Activated CD4-positive, alpha-beta T cell treated with anti-CD3 and anti-CD28 coated beads for 1 hour (primary cell): ENCODE measurements at places on chromosomes 6 and 20.
A peak's percentile ranks its signal among the peaks of the same experiment; 100 is the strongest.

DNA sequence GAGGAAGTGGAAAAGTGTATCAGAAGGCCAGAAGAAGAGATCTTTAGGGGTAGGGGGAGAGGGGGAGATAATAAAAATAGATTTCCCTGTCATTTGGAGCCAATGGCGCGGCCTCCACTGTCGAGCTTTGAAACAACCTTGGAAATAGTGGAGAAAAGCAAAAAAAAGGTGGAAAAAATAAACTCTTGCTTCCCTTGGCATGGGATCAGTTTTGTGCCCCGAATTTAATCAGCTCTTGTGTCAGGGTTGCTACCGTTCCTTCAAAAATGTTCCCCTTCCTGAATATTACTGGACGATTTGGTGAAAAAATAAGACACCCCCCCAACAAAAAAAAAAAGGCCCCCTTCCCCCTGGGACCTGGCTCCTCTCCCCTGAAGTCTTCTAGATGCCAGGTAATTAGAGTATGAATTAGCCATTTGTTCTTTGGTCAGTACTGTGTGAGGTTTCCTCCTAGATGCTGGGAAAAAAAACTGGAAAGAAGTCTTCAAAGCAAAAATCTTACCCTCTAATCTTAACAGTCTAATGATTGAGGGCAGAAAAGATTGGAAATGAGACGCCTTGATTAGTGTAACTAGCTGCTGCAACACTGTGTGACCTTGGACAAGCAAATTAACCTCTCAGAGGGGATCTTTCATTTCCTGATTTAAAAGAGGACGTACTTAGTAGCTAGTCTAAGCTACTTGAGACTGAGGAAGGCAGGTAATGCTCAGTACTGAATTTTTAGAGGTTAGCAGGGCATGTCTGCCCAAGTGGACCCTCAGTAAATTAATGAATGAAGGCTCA is 872 bp upstream of the RBM39 start:
- DNase-seq, result no peak

DNA sequence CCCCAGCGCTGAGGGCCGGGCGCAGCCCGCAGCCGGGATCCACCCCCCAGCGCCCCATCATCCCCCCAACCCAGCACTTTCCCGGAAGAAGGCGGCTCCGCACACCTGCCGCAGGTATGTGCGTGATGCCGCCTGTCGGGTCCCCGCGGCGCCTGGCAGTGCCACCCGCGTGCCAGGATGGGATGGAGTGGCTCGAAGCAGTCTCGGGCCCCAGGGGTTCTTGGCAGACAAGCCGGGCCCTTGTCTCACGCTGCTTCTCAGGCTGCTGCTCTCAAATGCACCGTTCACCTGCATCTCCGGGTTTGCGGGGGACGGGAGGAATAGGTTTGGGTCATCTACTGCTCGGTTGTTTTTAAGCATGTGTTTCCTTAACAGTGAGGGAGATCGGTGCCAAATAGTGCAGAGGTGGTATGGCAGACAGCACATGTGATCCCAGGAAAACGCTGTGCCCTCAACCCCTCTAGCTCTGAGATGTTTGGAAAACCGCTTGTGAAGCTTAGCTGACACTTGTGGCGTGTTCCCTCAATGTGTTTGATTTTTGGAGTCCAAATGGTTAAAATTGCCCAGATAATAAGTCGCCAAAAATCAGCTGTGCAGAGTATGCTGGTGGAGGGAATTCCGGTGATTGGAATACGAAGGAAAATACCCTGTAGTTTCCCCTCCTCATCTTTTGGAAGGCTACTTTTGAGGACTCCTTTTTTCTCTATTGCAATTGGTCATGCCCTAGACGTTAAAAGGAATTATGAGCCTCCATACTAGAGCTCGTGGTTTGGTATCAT is 926 bp downstream of the MYLIP start:
- peak; percentile 27 for DNase-seq

DNA sequence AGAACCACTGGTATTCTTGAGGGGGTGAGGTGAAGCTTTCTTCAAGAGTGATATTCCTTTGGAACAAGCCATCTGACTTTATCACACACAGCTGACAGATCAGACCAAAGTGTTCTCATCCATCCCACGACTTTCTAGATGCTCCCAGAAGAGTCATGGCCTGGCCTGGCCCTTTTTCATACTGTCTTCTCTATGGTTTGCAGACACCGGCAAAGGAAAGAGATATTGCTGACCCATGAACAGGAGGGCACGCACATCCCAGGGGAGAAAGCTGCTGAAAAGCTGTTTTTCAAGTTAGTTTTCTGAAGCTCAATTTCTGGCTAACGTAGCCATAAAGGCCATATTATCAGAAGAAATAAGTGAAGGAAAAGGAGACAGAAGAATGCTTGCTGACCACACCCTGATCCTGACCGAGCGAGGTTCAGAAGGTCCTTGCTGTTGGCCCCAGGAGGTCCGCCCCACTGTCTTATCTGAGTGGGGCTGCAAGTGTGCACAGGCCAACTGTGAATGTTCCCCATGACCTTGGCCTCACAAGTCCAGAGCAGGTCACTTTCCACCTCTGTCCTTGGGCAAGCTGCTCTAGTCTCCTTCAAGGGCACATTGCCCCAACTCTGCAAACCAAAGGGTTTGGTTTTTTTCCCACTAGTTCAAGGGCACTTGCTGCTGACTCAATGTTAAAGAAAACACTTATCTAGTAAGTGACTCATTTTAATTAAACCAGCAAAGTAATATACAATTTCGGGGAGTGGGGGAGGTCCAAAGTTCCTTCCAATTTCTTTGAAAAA is 2.0 kb downstream of the ACSS1 start:
- DNase-seq, result no peak

- DNase-seq, result no peak
These were observed 192.2 kb downstream of the FARS2 start for GRCh38 chr6:5453546-5453945.

DNA sequence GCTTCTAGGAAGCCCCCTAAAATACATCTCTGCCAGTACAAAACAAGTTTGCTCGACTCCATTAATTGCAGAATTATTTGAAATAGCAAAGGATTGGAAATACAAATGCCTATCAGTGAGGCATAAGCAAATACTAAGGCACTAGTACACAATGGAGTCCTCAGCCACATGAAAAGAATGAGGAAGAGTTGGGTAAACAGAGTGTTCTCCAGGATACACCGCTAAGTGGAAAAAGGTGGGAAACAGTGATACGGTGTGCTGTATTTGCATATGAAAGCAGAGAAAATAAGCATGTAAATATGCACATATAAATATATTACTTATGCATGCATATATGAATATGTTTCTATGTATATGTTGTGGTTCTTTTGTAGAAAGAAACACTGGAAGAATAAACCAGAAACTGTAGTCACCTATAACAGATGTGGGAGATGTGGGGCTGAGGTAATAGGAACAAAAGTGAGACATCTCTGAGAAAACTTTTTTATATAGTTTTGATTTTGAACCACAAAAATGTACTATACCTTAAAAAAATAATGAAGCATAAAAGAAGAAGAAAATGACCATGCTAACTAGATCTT is 143.4 kb upstream of the MYLIP start:
- no peak for DNase-seq

DNA sequence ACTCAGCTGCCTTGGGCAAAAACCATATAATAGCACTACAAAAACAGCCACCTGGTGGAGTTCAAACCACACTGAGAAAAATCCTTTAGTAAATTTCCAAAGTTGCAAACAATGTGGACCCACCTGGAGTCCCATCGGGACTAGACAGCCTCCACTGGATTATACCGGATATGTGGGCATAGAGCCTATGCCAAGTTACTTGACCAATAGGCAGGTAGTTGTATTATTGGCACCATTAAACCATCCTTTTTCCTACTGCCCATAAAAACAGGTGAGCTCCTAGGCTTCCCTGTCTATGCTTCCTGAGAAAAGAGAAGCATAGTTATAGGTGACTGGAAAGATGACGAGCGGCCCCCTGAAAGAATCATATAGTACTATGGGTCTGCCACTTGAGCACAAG is 51.7 kb upstream of the ADGRF4 start:
- DNase-seq, result no peak

GRCh38 chr20:34560141-34560523 is 1.6 kb downstream of the MAP1LC3A start:
- DNase-seq, result no peak

DNA sequence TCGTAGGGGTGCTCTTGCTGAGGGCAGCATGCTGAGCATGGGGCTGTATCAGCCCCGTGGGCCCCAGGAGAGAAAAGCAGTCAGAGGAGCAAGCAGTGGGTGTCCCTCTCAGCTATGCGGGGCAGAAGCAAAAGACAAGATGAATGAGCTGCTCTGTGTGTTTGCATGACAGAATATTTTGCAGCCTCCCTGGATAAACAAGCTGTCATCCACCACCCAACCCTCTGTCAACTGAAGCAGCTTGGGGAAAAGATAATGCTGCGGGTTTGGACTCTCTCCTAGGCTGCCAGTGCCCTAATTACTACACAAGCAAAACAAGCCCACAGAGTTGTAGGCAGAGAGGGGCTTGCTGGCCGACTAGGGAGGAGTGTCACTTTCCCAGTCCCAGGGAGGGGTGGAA is 82.3 kb upstream of the PTPRT start:
- DNase-seq, result no peak

DNA sequence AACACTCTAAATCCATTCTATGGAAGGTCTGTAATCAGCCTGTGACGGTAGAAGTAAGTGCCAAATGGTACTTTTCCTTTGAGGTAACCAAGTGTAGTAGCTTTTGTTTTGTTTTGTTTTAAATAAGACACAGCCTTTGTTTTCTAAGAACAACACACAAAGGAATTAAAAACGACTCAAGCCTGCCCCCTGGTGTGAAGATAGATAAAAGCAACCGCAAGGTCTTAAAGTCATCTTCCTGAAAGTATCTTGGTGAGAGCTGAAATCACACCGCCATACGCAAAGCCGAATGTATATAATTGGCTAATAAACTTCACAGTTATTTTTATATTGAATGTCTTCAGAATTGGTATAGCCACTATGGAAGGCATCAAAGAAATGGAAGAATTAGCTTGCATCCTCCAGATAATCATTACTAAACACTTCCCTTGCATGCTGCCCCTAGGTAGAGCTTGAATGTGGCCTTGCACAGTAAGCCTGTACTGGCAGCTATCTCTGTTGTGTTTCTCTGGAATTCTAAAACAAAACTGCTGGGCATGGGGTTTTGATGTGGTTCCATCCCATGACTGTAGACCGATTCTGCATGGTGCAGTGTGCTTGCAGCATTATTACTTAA is 95.6 kb downstream of the LAMP5 start:
- DNase-seq, result no peak

GRCh38 chr6:121830736-121831135 is 395.3 kb downstream of the GJA1 start:
- DNase-seq, result no peak

GRCh38 chr6:148653138-148653776 is 93.6 kb upstream of the UST start:
- DNase-seq, result no peak

- no peak for DNase-seq
These were observed 195.8 kb downstream of the ZFAND3 start for GRCh38 chr6:38015341-38015740.

DNA sequence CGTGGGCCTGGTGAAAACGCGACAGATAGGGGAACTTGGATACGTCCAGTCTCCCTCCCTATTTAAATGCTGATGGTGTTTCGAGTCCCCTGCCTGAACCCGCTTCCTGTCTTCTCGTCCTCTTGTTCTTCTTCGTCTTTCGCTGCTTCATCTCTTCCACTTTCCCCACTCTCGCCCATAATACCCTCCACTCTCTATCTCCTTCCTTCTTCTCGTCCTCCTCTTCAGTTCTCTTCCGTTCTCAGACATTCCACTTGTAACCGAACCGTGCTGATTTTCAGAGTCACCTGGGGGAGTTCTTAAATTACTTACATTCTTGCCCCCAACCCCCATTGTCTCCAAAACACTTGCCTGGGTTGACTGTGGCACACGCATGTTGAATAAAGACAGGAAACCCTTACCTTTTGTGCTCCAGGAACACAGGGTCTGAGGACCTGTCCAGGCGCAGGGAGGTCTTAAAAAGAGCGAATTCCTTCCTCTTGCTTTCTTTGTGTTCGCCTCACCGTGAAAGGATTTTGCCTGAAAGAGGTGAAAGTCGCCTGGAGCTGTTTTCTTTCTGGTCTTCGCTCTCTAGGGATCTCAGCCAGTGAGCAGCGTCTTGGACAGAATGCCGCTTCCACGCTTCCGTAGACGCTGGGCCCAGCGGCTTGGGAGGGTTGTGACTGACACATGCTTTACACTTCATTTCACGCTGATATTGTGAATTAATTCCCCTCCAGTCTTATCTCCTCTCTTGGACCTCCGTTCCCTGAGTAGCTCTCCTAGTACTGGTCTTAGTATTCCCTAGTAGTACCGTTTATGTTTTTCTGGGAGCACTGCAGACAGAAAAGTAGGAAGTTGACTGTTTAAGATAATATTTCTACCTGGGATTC is 184.0 kb downstream of the GPX5 start:
- DNase-seq, result no peak

DNA sequence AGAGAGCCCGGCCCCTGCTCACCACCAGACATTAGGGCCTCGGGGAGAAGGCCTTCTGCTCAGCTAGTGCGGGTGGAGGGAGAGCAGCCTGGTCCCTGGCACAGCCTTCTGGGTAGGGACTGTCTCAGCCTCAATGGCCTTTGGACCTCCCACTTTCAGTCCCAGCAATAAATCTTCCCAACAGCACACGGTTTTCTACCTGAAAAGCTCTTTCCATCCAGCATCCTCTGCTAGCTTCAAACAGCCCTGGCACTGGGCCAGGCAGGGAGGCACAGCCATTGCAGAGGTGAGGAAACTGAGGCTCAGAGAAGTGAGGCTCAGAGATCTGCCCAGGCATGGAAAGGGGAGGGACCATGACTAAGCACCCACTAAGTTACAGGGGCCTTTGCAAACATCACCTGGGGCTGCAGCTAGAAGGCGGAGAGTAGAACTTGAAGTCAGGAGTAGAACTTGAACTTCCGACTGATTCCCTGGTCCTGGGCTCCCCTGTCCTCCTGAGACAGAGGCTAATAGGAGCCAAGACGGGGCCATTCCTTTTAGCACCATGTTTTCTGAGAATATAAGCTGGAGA is 43.9 kb upstream of the NOL4L start:
- DNase-seq, result no peak

GRCh38 chr6:43009124-43009523 is 4.6 kb downstream of the MEA1 start:
- DNase-seq, result peak; percentile 19

- DNase-seq, result no peak
These were observed 404.9 kb upstream of the SOX4 start for GRCh38 chr6:21188505-21189223.

DNA sequence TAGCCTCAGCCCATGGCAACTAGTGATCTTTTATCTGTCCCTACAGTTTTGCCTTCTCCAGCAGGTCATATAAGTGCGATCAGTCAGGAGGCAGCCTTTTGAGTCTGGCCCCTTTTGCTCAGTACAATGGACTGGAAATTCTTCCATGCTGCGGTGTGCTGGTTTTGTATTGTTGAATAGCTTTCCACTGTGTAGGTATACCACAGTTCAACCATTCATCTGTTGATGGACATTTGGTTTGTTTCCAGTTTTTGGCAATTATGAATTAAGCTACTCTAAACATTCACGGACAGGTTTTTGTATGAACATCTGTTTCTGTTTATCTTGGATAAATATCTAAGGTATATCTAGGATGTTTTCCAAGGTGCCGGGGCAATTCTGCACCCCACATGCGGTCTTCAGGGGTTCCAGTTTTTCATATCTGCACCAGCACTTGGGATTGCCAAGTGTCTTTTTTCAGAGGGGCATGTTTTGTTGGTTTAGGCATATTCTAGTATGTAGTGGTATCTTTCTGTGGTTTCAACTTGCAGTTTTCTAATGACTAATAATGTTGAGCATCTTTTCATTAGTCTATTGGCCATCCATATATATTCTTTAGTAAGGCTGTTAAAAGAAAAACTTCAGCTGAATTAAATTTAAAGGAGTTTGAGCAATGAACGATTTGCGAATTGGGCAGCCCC is 141.0 kb downstream of the TFAP2C start:
- DNase-seq, result no peak
